ENCODE measurements at places on chromosomes 7 and 10.

DNA sequence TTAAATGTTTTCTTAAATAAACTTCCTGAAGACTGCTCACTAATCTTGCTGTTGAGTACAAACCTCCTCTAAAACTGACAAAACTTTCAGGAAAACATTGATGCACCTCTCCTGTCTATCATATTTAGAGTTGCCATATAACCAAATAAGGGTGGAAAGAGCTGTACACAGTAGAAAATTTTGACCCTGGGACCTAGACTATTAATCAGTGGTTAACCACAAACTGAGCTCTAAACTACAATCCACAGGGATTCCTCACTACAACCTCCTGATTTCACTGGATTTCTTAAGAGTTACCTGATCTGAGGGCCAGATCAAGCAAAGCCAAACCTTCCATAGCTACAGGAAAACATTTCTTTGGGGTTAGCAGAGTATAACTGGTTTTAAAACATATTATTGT is 39.9 kb upstream of the WNT16 start:
- no peak for DNase-seq

GRCh38 chr7:118239014-118239413 is 14.5 kb downstream of the ANKRD7 start:
- DNase-seq, result no peak

DNA sequence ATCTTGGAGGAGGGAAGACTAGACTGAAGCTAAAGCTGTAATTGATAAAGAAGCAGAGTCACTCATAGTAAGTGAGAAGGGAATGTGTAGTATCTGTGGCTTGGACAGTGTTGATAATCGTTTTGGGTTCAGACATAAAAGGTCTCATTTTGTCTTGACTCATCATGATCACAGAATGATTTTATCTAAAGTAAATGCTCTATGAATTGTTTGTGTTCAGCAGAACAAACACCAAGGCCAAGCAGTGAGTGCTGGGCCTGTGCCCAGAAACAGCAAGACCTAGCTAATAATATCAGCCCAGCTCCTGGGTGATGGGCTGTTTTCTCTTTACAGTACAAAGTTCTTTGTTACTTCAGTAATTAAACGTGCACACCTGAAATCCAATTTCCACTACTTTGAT is 26.7 kb upstream of the CD36 start:
- DNase-seq, result no peak

DNA sequence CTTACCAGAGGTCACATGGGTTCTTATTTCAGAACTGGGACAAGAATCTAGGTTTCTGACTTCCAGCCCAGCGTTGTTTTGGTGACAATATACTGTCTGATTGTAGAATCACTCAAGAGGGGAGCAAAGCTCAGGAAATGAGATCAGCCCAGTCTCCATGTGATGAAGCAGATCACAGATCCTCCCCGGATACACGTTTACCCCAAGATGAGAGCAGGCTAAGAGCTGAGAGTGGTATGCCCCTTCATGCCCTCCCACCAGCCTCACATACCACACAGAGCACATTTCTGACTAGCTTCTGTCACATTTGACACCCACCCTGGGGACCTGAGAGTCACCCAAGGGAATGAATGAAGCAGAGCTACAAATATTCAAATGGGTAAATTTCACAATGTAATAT is 27.1 kb upstream of the PRKCQ start:
- no peak for DNase-seq

- DNase-seq, result no peak
These were observed 1.4 kb downstream of the FZD1 start for GRCh38 chr7:91265693-91266066.

DNA sequence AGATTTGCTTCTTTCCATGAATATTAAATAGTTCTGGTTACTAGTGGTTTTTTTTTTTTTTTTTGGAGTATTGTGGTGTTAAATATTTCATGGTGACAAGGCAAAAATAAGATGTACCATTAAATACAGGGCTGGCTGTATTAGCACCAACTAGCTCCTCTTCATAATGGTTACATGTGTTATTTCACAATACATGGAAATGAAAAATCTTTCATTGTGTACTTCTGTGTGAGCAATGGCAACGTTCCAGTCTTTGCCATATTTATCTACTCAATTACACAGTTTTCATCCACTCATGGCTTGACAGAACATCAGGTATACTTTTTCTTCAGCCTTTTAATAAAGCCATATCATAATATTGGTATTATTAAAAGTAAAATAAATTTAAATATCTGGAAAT is 394.7 kb upstream of the GRM3 start:
- DNase-seq, result no peak

DNA sequence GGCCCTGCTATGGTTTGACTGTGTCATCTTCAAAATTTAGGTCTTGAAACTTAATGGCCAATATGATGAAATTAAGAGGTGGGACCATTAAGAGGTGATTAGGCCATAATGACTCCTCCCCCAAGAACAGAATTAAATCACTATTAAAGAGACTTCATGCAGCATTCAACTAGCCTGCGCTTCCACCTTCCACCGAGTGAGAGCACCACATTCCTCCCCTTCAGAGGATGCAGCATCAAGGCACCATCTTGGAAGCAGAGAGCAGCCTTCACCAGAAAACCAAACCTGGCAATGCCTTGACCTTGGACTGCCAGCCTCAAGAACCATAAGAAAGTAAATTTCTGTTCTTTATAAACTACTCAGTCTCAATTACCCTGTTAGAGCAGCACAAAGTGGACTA is 371.1 kb upstream of the NFE2L3 start:
- no peak for DNase-seq

DNA sequence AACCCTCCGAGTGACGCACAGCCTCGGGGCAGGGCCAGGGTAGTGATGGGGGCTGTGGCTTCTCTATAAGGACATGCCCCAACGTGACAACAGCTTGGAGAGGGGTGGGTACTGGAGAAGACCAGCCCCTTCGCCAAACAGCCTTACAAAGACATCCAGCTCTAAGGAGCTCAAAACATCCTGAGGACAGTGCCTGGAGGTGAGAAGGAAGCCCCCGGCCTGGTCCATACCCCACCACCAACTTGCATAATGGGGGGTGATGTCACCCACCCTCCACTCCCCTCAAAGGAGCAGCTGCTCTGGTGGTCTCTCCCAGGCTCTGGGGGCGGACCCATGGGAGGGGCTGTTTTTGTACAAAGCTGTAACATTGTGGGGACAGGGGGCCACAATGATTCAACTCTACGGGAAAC is 15.1 kb downstream of the PRSS2 start:
- no peak for DNase-seq
